ENCODE measurements at places on chromosomes 1 and 21. TPM values are rescaled to one million over a fixed set of nuclear protein-coding genes. Genes with fewer than 3 reads are reported as not detected.

ANGPTL3 gene
- total RNA-seq: not detected

ZBTB8A gene
- total RNA-seq: 7.7 TPM

F3 gene
- total RNA-seq: 92.4 TPM

FCER1G gene
- 1.3 TPM for total RNA-seq

HRNR gene
- not detected for total RNA-seq

PTGER3 gene
- total RNA-seq: not detected

SGIP1 gene
- total RNA-seq: 4.3 TPM

EFCAB7 gene
- 2.4 TPM for total RNA-seq

FCRL2 gene
- total RNA-seq: not detected

ARMH1 gene
- not detected for total RNA-seq

CENPF gene
- 62.2 TPM for total RNA-seq

HLX gene
- 3.9 TPM for total RNA-seq

CITED4 gene
- 30.0 TPM for total RNA-seq

CELA3B gene
- not detected for total RNA-seq

TCEA3 gene
- 2.6 TPM for total RNA-seq

TRIM17 gene
- 0.16 TPM for total RNA-seq

SMIM1 gene
- 6.4 TPM for total RNA-seq

SPRR2A gene
- total RNA-seq: not detected

RAB42 gene
- 4.6 TPM for total RNA-seq

PAQR6 gene
- total RNA-seq: 0.49 TPM

HCRTR1 gene
- total RNA-seq: not detected

TRABD2B gene
- total RNA-seq: 0.33 TPM

LCA5L gene
- 3.8 TPM for total RNA-seq

NRIP1 gene
- total RNA-seq: 45.0 TPM

SIPA1L2 gene
- 29.8 TPM for total RNA-seq

GJA9 gene
- total RNA-seq: not detected

ZMYND12 gene
- total RNA-seq: 1.9 TPM

SPRR2D gene
- not detected for total RNA-seq

GFI1 gene
- total RNA-seq: not detected

C21orf58 gene
- total RNA-seq: 2.9 TPM

WDR77 gene
- 27.0 TPM for total RNA-seq

FMO1 gene
- not detected for total RNA-seq

SNRNP40 gene
- 113 TPM for total RNA-seq

MAP3K21 gene
- total RNA-seq: 4.1 TPM

PLEKHA6 gene
- total RNA-seq: 8.6 TPM

RNU1-2 gene
- under 0.01 TPM for total RNA-seq

DCDC2B gene
- total RNA-seq: not detected

Data from mesangial cell (primary cell).